MG63 (cell line): ENCODE measurements at places on chromosomes 5 and 9. TPM values are rescaled to one million over a fixed set of nuclear protein-coding genes. Genes with fewer than 3 reads are reported as not detected.

SLC6A19 gene
- not detected in 2 replicates for total RNA-seq

FST gene
- total RNA-seq: 114 and 131 TPM in 2 replicates

STKLD1 gene
- total RNA-seq: not detected in 2 replicates

DNA sequence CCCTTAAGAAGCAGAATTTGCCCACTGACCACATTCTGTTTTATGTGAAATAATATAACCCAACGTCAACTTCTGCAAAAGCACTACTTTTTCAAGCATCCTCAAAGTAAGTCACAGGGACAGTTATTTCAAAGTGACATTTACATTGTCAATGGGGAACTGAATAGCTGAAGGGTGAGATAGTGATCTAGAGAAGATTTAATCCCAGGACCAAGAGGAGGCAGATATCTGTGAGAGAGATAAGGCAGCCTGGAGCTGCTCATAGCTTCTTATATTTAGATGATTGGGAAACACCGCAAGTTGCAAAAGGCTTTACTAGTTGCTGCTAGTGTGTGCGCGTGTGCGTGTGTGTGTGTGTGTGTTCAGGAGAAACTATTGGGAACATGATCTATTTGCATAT lies 210.4 kb upstream of the RFX3 start:
- no peak for DNase-seq

DOCK8 gene
- total RNA-seq: 5.9 and 6.5 TPM in 2 replicates

- DNase-seq: peak; percentile 24
These were observed 600.7 kb upstream of the SGCD start for GRCh38 chr5:155726267-155726666.

CNTFR gene
- total RNA-seq: not detected in 2 replicates

- DNase-seq: no peak
These were observed 95.1 kb upstream of the TMED7 start for GRCh38 chr5:115720888-115721287.

DNA sequence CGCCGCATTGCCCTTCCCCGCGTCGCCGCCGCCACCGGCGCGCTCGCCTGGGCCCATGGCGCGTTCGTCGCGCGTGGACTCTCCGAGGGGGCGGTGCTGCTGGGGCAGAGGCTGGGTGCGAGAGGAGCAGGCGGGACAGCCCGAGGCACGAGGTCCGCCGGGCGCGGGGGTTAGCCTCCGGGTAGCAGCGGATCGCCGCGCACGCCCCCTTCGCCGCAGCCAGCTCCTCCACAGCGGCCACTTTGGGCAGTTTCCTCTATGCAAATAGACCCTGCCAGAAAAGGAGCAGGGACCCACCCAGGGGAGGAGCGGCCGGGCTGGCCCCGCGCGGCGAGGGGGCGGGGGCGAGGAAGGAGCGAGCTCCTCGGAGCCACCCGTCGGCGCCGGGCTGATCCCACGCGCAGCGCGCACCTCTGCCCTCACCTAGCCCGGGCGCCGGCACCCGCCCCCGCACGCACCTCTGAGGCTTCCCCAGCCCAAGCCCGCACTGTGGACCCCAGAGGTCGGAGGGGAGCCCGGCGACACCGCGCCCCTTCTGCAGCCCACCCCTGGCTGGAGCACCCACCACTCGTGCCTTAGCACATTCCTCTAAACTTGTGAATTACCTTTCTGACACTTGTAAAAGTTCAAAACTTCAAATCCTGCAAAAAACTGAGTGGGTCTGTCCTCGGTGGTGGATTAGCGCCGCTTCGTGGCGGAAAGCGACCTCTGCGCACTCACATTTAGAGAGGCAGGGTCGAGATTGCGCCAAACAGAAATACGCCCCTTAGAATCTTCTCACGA lies at the start of gene COL23A1:
TSS of gene COL23A1 (minus strand) at position 253 of the 783 bp plus-strand sequence.
- DNase-seq: peak; percentile 94

SLC35D2 gene
- total RNA-seq: 5.2 and 15.4 TPM in 2 replicates
